Ovary (tissue), 10 donors: ENCODE measurements at places on chromosomes 7 and 10.
A peak's percentile ranks its signal among the peaks of the same experiment; 100 is the strongest.

DNA sequence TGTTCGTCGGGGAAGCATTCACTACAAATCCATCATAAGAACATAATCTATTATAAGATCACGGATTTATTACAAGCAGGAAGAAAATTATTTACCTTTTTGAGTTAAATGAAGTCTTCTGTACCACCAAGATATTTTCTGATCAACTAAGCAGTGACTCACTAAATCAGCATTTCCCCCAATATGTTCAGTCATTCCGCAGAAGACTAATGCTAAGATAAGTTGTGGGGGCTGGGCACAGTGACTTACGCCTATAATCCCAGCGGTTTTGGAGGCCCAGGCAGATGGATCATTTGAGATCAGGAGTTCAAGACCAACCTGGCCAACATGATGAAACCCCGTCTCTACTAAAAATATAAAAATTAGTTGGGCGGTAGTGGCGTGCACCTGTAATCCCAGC, 144.2 kb upstream of the EGR2 start:
- no peak for DNase-seq

GRCh38 chr7:50436133-50436806, 13.9 kb downstream of the FIGNL1 start:
- peak; percentile 28 for DNase-seq

- DNase-seq, result no peak
These were observed 367.8 kb upstream of the IGFBP3 start for GRCh38 chr7:46288861-46289260.

DNA sequence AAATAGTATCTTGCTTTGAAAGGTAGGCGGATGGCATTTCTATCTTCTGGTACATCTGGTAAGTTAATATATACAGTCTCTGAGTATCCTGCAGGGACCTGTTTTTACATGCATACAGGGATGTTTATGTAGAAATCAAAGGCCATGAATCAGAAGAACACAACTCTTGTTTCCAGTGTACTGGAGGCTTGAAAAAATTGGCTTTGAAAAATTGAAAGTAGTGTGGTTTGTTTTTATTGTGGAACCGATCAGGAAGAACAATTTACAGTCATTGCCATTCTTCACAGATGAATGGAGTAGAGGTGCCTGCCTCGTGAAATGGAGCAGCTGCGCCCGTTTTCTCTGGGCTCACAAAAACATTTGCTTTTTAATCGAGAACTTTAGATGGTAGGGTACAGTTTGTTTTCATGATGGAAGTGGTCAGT, 54.0 kb upstream of the RPA3 start:
- no peak for DNase-seq

- no peak for DNase-seq
These were observed 41.6 kb upstream of the GSAP start for GRCh38 chr7:77457779-77458178.

GRCh38 chr7:268991-269390, 21.0 kb upstream of the FOXL3 start:
- no peak for DNase-seq
